ENCODE measurements at places on chromosomes 12 and 14.

DNA sequence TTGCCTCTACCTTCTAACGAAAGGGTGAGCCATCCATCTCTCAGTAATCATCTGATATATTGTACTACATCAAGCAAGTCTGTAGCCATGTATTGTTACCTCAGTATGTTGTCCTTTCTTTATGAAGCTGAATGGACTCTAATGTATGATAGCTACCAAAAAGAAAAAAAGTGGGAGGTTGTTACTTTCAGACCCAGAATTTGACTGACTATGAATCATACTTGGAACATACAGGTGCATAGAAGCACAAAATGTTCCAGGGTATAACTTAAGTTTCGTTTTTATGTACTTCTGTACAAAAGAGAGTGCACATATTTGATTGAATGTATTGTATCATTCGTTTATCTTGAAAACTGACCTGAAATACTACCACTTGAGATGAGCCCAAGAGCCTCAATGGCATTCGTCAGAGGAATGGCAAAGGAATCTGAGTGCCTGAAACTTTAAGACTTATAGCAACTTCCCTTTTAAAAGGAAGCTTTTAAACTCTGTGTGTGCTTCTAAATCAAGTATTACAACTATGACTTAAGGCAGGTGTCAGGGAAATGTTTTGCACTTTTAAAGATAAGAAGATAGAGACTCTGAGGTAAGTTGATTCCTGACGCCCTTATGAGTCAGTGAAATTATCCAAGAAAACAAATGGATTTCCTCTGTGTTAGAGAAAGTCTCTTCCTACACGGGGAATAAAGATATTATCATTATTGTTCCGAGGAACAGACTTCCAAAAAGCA lies 951.5 kb downstream of the GALC start:
- no peak for DNase-seq

GRCh38 chr12:121812921-121813896 lies 9.4 kb downstream of the SETD1B start:
- DNase-seq: no peak

GRCh38 chr12:112539221-112539620 lies 120.5 kb downstream of the PTPN11 start:
- no peak for DNase-seq

- DNase-seq: no peak
These were observed 300.5 kb downstream of the PRKD1 start for GRCh38 chr14:29627137-29627536.

DNA sequence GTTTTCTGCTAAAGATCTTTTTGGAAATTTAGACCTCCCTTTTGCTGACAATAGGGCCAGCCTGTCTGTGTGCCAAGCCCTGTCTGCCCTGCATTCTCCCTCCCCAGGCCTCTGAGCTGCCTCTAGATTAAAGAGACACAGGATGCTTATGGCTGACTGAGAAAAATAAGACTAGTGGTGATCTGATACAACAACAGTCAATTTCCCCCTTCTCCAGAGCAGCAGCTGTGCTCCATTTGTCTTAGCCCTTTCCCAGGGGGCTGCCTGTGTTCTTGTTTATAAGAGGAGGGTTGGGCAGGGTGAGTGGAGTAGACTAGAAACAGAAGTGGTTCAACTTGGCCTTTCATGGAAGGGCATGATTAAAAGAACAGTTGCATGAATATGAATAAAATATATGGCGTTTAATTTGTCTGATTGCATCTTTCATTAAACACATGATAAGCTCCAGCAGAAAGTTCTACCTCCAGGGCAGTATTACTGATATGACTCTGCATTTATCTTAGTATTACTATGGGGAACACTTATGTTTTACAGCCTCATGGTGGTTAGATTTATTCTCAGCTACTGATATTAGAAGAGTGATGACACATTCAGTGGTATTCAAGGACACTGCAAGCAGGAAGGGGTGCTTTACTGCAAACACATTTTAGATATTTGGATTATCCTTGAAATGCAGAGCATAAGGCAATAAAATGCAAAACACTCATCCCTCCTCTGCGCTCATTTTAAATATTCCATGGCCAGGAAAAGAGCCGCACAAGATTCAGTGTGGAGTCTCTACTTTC lies 150.2 kb upstream of the CLEC14A start:
- DNase-seq: no peak

DNA sequence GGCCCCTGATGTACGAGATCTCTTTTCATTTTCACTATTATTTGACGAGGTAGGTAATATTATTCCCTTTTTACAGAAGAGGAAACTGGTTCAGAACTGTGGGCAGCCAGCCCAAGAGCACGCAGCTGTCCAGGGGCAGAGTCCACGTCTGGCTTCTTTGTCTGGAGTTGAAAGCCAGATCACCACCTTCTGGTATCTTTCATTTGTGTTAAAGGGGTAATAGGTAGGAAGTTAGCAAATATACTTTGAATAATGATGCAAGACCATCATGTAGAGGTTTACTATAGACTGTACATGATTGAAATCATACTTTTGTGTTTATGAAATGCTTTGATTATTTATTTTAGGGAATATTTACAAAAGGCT lies 144.1 kb upstream of the AMIGO2 start:
- no peak for DNase-seq
